ENCODE measurements at places on chromosomes 7 and 10.

DNA sequence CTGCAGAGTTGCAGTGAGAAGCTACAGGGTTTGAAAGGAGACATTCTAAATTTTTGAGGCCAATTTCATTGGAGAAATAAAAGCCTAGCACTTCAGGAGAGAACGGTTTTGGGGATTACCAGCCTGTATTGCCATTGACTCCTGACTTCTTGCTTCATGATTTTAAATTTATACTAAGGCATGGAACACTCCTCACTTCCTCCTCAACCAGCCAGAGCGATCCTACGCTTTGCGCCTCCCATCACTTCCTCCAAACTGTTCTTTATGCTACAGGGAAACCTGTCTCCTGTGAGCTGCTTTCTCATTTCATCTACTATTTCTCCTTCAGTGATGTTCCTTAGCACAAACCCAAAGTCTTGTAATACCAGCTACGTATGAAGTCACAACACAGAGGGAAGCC is 495.1 kb downstream of the SUGCT start:
- no peak for DNase-seq

- DNase-seq: no peak
Measured at GRCh38 chr7:137120690-137121089, 222.8 kb downstream of the PTN start.

DNA sequence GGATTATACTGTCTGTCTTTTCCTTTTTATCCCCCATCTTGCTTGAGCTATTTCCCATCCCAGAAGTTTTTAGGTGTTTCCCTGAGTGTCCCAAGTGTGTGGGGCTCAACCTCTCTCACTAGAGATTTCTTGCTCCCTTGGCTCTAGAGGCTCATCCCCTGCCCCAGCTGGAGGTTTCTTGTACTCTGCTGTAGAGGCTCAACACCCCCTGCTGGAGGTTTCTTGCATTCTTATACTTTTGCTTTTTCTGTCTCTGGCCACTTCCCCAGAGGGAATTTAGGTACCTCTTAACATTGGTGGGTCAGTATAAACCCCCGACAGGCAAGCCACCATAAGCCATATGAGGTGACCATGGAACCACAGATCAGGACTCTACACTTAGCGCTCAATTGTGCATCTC is 114.2 kb upstream of the FAM3C start:
- no peak for DNase-seq

DNA sequence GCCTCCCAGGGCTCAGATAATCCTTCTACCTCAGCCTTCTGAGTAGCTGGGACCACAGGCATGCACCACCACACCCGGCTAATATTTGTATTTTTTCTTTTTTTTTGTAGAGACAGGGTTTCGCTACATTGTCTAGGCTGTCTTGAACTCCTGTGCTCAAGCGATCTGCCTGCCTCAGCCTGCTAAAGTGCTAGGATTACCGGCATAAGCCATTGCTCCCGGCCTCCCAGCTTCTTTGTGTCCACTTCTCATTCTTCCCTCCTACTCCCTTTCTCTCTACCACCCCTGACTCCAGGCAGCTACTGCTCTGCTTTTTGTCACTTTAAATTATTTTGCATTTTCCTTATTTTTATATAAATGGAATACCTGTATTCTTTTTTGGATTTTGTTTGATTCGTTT is 83.4 kb downstream of the PALS2 start:
- no peak for DNase-seq

GRCh38 chr10:50972591-50972990 is 87.2 kb upstream of the A1CF start:
- DNase-seq: no peak

Data from AG04449 (cell line).